ENCODE measurements at places on chromosomes 16 and 17. TPM values are rescaled to one million over a fixed set of nuclear protein-coding genes. Genes with fewer than 3 reads are reported as not detected.
A peak's percentile ranks its signal among the peaks of the same experiment; 100 is the strongest.

FBXL16 gene
- total RNA-seq: not detected

CLDN7 gene
- total RNA-seq: not detected

GAS2L2 gene
- not detected for total RNA-seq

TNFRSF13B gene
- not detected for total RNA-seq

DNA sequence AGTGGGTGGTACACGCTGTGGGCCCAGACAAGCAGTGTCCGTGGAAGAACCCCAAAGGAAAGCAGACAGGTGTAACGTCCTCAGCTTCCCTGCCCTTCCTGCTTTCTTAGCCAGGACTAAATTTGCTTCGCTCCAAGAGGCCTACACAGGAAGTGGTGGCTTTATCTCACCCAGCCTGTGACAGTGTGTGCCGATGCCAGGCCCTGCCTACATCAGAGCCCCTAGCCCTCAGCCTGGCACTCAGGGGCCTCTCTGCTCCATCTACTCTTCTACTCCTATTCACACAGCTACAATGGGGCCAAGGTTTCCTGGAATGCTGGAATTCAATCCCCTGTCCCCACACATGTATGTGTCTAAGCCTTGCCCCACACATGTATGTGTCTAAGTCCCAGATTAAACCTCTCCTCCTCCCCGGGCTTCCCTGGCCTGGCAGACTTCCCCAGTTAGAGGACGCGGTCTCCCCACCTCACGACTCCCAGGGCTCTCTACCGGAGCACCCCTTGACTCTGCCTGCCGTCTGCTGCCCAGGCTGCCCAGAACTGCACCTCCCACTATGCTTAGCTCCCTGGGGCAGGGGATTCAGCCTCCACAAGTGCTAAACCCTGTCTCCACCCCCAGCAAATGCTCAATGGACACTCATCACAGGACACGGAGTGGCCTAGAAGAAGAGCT is 8.2 kb downstream of the PGAP3 start:
- DNase-seq: no peak

DNA sequence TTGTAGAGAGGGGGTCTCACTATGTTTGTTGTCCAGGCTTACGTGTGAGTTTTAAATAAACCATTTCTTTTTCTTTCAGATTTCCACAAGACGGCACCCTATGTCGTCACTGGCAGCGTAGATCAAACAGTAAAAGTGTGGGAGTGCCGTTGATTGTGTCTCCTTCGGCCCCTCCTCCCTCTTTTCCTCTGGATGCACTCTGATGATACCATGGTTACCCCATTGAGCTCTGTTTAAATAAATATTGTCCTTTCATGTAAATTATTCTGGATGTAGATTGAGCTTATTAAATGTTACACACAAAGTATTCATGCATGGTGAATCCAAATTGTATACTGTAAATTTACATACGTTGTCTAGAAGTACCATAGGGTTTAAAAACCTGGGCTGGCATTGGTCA is 29.9 kb downstream of the CLUH start:
- no peak for DNase-seq

- DNase-seq: no peak
Measured at GRCh38 chr16:83343935-83344366, 463.8 kb upstream of the HSBP1 start.

- no peak for DNase-seq
Measured at GRCh38 chr17:44940317-44940716, 7.3 kb downstream of the KIF18B start.

DNA sequence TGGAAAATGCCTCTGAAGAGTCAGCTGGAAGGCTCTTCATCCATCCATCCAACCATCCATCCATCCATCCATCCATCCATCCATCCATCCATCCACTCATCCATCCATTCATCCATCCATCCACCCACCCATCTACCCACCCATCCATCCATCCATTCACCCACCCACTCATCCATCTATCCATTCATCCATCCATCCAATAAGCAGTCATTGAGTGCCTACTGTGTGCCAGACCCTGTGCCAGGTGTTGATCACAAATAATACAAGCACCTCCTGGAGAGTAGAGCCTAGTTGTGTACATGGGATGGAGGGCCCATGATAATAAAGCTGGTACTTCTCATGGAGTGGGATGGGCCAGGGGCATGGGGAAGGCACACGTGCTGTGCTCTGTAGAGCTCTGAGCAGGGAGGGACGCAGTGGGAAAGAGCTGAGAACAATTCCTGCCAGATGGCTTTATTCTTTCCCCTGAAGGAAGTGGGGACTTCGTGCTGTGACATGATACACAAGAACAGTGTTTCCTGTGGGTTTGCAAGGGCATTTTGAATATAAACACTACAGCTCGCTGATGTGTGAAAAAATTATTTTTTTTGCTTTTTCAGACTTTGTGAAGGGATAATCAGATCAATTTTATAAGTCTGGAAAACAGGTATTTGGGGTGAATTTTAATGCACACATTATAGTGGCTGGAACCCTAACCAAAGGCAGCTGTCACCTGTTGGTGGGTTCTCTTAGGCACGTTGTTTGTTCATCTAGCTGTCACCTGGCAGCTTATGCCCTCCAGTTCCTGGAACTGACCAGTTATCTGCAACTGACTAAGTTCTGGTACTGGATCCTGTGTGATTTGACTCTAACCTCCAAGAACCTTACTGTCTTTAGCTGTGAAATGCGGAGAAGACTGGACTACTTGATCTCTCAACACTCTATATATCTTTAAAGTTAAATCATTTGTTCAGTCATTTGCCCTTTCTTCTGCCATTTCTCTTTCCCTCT is 61.3 kb downstream of the PRKCB start:
- no peak for DNase-seq

DNA sequence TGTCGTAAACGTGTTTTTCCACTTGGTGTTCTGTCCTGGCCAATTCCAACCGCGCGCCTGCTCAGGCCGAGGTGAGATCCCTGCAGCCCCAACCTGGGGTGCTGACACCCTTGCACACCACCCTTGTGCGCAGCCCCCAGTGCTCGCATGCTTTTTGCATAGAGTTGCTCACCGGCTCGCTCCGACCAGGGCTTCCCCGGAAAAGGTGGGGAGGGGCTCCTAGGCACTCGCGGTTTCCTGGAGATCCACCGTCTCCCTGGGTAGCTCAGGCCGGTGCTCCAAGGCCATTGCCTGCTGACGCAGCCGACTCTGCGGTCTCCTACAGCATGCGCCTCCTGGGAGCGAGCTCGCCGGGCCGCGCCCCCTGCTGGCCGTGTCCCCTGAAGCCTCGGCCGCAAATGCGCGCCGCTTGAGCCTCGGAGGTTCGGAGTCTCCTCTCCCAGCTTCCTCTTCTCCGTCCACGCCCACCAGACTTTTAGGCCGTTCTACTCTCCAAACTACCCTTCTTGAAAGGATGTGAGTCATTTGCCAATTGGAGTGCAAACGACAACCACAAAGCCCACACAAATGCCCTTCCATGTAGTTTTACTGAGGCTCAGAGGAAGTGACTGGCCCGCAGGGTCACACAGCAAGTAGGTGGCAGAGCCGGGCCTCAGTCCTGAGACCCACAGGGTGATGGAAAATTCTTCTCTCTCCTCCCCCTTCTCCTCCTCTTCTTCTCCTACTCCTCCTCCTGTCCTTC is 7.2 kb upstream of the PDP2 start:
- peak; percentile 96 for DNase-seq

- no peak for DNase-seq
Measured at GRCh38 chr16:88883946-88884345, 17.5 kb upstream of the PABPN1L start.

GRCh38 chr17:81392909-81393654 is 2.2 kb upstream of the BAHCC1 start:
- DNase-seq: no peak

All from ascending aorta (tissue), 2 donors.